ENCODE measurements at places on chromosomes 2 and 18. TPM values are rescaled to one million over a fixed set of nuclear protein-coding genes. Genes with fewer than 3 reads are reported as not detected.

GRCh38 chr2:152171718-152172117, 3.8 kb downstream of the STAM2 start:
- DNase-seq, result no peak

DNA sequence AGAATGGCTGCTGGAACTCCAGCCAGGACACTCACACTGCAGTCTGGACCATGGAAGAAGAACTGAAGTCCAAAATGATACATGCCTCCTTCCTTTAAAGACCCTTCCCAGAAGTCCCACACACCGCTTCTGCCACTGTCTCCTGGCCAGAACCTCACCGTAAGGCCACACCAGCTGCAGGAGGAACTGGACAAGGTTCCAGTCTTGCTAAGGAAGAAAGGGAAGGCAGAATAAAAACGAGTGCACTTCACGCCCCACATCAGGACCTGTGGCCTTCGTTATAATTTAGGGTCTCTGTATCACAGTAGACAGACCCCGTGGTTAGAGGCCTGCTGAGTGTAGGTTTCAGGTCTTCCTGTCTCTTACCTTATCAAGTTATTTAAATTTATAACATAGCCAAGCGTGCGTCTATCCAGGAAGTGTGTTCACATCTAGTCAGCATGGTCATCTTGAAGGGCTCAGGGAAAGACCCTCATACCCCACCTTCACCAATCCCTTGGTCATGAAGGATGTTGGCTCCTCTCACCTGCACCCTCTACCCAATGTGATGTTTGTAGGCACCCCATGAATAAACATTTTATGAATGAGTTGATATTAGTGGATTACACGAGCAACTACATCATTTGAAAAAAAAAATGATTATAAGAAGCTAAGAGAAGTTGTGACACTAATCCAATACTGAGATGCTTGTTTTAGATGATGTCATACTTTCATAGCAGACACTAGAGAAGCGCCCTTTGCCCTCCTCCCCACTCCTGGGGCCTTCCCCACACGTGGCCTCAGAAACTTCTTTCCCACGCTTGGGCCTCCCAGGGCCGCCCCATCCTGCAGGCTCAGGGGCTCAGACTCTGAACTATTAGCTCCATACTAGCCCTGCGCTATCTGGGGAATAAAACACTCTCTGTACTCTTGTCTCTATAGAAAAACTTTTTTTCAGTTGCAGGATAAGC, 157.6 kb downstream of the FAM210A start:
- no peak for DNase-seq

DNA sequence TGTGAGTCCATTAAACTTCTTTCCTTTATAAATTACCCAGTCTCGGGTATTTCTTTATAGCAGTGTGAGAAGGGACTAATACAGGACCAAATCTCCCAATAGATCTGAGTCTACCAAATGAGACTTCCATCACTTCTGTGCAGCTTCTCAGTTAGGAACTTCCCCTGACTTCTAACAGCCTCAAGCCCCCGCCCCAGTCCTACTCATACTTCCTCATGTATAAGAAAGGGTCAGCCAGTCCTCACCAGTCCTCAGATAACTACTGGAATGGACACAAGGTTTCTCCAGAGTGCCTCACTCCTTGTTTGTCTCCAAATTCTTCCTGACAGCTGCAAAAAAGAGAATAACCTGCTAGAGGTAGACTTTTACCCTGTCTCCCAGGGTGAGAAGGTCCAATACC, 19.5 kb downstream of the TTC32 start:
- DNase-seq, result no peak

GRCh38 chr2:70247364-70248180, 856 bp downstream of the TIA1 start:
- DNase-seq, result no peak

- DNase-seq, result no peak
These were observed 531.9 kb downstream of the CCDC85A start for GRCh38 chr2:56715683-56716082.

DNA sequence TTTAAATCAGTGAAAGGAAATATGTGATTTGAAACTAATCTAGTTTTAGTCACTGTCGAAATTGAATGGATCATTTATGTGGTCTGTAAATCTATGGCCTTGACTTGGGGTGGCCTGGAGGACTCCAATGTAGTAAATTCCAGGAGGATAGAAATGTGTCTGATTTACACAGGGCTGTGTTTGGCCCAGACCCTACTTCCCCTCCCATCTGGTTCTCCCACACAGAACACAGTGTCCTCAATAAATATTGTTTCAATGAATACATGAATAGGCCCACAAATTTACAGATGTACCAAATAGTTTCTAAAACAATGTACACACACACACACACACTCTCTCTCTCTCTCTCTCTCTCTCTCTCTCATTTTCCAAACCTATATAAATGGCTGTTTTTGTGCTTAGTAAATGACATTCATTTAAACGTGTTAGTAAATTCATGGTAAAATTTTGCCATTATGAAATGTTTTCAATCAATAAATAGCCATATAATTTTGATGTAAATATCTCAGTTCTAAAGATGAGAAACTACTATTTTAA, 1.9 kb downstream of the CCDC68 start:
- DNase-seq, result no peak

DNA sequence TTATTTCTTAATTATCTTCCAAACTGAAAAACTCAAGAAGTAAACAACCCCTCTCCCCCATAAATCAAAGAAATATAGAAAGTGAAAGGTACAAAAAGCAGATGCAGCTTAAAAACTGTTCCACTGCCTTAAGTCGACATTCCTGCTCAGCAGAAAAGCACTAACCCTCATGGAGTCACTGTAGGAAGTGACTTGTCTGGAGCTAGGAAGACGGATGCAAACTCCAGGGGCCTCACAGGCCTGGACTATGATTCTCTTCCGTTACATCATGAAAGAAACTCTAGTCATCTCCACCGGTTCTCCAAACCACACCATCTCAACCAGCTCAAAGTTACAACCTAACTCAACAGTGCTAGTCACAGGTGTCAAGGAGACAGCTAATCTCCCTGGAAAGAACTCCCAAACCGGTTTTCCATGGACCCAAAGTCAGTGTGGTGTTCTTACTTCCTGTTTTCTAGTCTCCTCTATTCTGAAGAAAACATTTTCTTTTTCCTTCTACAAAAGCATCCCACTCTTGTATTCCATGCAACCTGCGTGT, 128.4 kb downstream of the PIEZO2 start:
- DNase-seq, result no peak

Gene SCG2
- not detected for total RNA-seq

Gene CNNM3
- 11.8 TPM for total RNA-seq

Data from pulmonary artery endothelial cell (primary cell).